Activated T-helper 9 cell treated with anti-CD3 and anti-CD28 coated beads, Interleukin-2, amount 50 U/mL, for 16 hours (primary cell): ENCODE measurements at places on chromosomes 4 and X.

GRCh38 chr4:128776794-128777216 lies 32.7 kb upstream of the JADE1 start:
- no peak for DNase-seq

GRCh38 chrX:39840581-39841093 lies 257.1 kb downstream of the BCOR start:
- no peak for DNase-seq

DNA sequence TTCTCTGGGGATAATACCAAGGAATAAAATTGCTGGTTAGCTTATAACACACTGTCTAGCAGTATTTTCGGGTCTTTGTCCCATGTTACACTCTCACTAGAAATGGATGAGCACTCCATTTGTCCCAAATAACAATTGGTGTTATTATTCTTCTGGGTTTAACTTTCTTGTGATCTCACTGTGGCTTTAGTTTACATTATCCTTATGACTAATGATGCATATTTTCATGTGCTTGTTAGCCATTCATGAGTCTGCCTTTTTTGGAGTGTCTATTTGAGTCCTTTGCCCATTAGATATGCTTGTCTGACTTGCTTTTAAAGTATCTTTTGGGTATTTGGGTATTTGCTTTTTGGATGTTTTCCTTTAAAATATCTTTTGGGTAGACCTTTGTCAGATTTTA lies 372.9 kb upstream of the TENM3 start:
- DNase-seq = no peak

GRCh38 chrX:101749436-101749835 lies 89.8 kb upstream of the ARMCX2 start:
- no peak for DNase-seq

DNA sequence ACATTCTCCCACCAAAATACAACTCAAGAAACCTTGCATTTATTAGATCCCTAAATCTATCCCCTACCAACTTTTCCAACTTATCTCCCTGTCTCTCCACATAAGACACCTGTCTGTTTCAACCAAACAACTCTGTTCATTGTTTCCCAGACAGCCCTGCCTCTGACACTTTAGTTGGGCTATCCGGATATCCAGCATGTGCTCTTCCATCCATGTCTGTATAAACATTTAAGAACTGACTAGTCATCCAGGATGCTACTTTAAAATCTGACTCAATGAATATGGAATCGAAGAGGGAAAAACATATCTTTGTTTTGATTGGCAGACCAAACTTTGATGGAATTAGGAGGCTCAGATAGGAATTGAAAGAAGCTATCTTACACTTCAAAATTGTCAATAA lies 143.2 kb upstream of the DCAF8L1 start:
- no peak for DNase-seq

DNA sequence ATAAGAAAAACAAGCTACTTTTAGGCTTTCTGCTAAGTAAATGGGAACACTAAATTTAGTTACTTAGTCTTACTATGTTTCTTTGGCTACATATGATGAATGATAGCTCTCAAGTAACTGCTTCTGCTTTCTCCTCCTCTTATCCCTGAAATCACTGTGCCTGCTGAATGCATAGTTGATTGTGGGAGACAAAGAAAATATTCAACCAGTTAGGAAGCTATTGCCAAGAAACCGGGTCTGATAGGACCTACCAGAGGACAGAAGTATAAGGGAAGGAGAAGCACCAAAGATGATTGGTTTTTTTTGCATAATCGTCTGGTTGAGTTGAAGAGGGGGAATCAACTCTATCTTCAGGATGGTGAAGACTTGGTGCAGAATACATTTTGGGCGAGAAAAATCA lies 28.0 kb upstream of the NDUFC1 start:
- no peak for DNase-seq

DNA sequence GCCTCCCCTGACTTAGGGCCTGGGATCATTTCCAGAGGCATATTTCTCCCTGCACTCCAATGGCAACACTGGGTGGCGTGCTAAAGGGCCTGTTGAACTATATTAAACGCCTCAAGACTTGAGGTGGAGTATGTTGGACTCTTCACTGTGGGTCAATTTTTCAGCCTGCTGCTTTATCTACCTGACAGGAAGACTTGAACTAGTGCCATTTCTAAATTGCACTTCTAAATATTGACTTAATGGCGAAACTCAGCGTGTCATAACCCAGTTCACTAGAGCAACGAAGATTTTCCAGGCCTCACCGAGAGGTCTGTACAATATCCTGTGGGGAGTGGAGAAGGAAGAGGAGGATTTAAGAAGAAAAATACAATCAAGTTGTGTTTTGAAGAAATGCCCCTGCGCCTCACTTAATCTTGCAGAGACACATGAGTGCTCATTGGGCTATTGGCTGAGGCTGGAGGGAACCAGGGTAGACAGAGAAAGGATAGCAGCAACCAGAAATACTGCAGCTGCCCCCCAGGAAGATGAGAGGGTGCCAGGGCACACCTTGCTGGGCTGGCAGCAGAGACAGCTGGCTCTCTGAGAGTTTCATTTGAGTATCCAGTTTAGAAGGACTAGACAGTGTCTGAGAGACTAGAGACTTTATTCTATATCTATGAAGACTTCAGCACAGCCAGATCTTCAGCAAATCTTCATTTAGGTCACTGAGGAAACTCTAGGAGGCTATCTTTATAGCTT lies 67.4 kb downstream of the ENPP6 start:
- no peak for DNase-seq
